Activated CD4-positive, alpha-beta memory T cell treated with anti-CD3 and anti-CD28 coated beads for 36 hours (primary cell): ENCODE measurements at places on chromosomes 6 and 20. TPM values are rescaled to one million over a fixed set of nuclear protein-coding genes. Genes with fewer than 3 reads are reported as not detected.

GRCh38 chr6:70210462-70210861 lies 92.4 kb downstream of the COL9A1 start:
- peaks cover 11% of the 10 kb centered on the region for H3K27me3 ChIP-seq
- H3K36me3 ChIP-seq: no peaks in the 10 kb centered on the region
- no peaks in the 10 kb centered on the region for H3K4me1 ChIP-seq

GRCh38 chr6:125357515-125358256 lies 55.9 kb upstream of the HDDC2 start:
- peak; percentile 18 for DNase-seq
- peaks cover 14% of the 10 kb centered on the region for H3K27me3 ChIP-seq
- no peak overlapping the region for H3K27ac ChIP-seq
- H3K4me1 ChIP-seq: peaks cover 9% of the 10 kb centered on the region

DNA sequence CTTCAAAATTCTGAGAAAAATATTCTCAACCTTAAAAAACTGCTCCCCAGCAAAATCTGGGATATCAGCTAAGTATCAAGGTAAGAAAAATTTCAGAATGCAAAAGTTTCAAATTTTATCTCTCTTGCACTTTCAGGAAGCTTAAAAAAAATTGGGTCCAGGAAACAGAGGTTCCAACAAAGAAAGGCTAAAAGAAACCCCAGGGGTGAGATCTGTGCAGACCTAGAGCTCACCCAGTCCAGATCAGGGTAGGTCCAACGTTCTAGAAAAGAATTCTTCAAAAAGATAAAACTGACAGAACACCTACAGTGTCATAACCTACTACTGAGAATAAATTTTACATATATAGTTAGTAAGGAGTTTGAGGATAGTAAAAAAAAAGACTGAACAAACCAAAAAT lies 23.5 kb downstream of the ILRUN start:
- DNase-seq: no peak
- H3K27me3 ChIP-seq: no peaks in the 10 kb centered on the region
- no peaks in the 10 kb centered on the region for H3K36me3 ChIP-seq
- peaks cover 55% of the 10 kb centered on the region for H3K4me1 ChIP-seq
- peak overlapping the region; percentile 92 for H3K27ac ChIP-seq
- peak overlapping the region; percentile 71 for H3K4me3 ChIP-seq

GRCh38 chr20:61588411-61589385 lies 336.6 kb downstream of the CDH4 start:
- no peak for DNase-seq
- H3K27ac ChIP-seq: no peak overlapping the region
- no peak overlapping the region for H3K4me3 ChIP-seq
- no peaks in the 10 kb centered on the region for H3K36me3 ChIP-seq

GRCh38 chr6:63808576-63808975 lies 173.0 kb downstream of the PHF3 start:
- no peaks in the 10 kb centered on the region for H3K36me3 ChIP-seq
- H3K27ac ChIP-seq: no peak overlapping the region
- H3K4me1 ChIP-seq: no peaks in the 10 kb centered on the region
- no peak for DNase-seq

- no peaks in the 10 kb centered on the region for H3K4me1 ChIP-seq
- H3K27me3 ChIP-seq: peaks cover 6% of the 10 kb centered on the region
- no peak overlapping the region for H3K4me3 ChIP-seq
- no peak overlapping the region for H3K27ac ChIP-seq
- H3K36me3 ChIP-seq: no peaks in the 10 kb centered on the region
- DNase-seq: no peak
These were observed 15.1 kb upstream of the ISM1 start for GRCh38 chr20:13205848-13206434.

DNA sequence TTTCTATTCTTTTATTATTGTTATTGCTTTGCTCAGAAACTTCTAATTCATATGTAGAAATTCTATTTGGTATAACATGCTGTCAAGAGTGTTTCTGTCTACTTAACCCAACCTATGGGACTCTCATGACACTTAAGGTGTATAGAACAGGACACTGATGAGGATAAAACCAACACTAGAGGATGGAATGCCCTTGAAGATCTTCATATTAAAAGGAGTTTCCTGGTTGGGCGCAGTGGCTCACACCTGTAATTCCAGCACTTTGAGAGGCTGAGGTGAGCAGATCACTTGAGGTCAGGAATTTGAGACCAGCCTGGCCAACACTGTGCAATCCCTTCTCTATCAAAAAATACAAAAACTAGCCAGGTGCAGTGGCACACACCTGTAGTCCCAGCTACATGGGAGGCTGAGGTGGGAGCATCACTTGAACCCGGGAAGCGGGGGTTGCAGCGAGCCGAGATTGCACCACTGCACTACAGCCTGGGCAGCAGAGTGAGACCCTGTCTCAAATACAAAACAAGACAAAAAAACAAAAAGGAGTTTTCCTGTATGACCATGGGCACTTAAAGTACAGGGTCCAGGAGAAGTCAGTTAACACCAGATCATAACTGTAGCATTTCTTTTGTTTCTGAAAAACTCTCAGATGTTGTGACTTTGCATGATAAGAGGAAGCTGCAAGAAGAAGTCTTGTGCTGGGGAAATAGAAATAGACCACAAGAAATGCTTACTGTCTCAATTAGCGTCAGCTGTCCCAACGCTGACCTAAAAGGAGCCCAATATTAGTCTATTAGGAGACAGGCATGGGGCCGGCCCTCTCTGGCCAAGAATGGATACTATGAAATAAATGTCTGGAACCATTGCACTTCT lies 38.9 kb upstream of the CD2AP start:
- H3K27me3 ChIP-seq: peaks cover 4% of the 10 kb centered on the region
- no peak overlapping the region for H3K4me3 ChIP-seq
- DNase-seq: no peak
- no peaks in the 10 kb centered on the region for H3K4me1 ChIP-seq
- no peaks in the 10 kb centered on the region for H3K36me3 ChIP-seq

GRCh38 chr6:57305107-57305506 lies 12.3 kb upstream of the PRIM2 start:
- H3K27ac ChIP-seq: no peak overlapping the region
- H3K36me3 ChIP-seq: no peaks in the 10 kb centered on the region
- no peak overlapping the region for H3K4me3 ChIP-seq
- no peak for DNase-seq
- no peaks in the 10 kb centered on the region for H3K4me1 ChIP-seq

- H3K4me1 ChIP-seq: no peaks in the 10 kb centered on the region
- no peak overlapping the region for H3K4me3 ChIP-seq
- no peaks in the 10 kb centered on the region for H3K36me3 ChIP-seq
- no peak for DNase-seq
- H3K27me3 ChIP-seq: peaks cover 9% of the 10 kb centered on the region
These were observed 232.6 kb upstream of the PDE10A start for GRCh38 chr6:165895421-165896165.

DNA sequence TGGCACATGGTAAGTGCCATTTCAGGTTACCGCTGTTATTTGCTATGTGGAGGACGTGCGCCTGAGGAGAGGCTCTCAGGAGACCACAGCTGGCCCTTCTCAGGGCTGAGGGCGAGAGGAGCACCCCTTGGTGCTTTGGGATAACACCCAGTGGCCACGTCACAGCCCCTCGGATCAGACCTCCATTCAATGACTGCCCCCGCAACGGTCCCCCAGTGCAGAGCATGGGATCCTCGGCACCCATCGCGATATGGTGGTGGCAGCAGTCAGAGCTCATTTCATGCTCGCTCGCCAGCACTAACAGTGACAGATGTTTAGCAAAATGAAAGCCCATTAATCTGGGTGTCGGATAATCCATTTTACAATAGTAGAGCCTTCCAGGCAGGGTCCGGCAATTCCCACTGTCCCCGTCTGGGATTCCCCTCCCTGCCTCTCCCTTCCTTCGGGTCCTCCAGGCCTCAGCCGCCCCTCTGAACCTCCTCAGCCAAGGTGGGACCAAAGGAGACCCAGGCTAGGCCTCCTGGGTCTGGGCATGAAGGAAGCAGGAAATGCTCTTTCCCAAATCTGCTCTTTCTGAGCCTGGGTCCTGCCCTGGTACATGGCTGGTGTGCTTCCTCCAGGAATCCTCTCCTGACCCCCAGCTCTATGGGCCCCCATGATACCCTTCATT lies 117.1 kb downstream of the GRM4 start:
- no peaks in the 10 kb centered on the region for H3K4me1 ChIP-seq
- H3K4me3 ChIP-seq: no peak overlapping the region
- DNase-seq: no peak
- H3K36me3 ChIP-seq: no peaks in the 10 kb centered on the region
- no peak overlapping the region for H3K27ac ChIP-seq

The C6orf163 gene
- 0.95 TPM for total RNA-seq

The KCNK17 gene
- total RNA-seq: not detected

The CALHM5 gene
- total RNA-seq: not detected

The NEDD9 gene
- total RNA-seq: 31.5 TPM

The SNAP25 gene
- total RNA-seq: 0.67 TPM

The AVP gene
- not detected for total RNA-seq
